ENCODE measurements at places on chromosomes 1 and 21.
A peak's percentile ranks its signal among the peaks of the same experiment; 100 is the strongest.

GRCh38 chr1:119245881-119246280 is 105.4 kb upstream of the WARS2 start:
- DNase-seq = no peak
- H3K27ac ChIP-seq = no peak overlapping the region
- no peaks in the 10 kb centered on the region for H3K27me3 ChIP-seq
- no peak overlapping the region for H3K4me3 ChIP-seq
- no peaks in the 10 kb centered on the region for H3K4me1 ChIP-seq
- H3K36me3 ChIP-seq = no peaks in the 10 kb centered on the region

GRCh38 chr1:172903581-172904220 is 147.0 kb downstream of the TNFSF18 start:
- H3K27ac ChIP-seq = no peak overlapping the region
- H3K36me3 ChIP-seq = no peaks in the 10 kb centered on the region
- no peak for DNase-seq
- peaks cover 4% of the 10 kb centered on the region for H3K27me3 ChIP-seq
- H3K4me1 ChIP-seq = no peaks in the 10 kb centered on the region

DNA sequence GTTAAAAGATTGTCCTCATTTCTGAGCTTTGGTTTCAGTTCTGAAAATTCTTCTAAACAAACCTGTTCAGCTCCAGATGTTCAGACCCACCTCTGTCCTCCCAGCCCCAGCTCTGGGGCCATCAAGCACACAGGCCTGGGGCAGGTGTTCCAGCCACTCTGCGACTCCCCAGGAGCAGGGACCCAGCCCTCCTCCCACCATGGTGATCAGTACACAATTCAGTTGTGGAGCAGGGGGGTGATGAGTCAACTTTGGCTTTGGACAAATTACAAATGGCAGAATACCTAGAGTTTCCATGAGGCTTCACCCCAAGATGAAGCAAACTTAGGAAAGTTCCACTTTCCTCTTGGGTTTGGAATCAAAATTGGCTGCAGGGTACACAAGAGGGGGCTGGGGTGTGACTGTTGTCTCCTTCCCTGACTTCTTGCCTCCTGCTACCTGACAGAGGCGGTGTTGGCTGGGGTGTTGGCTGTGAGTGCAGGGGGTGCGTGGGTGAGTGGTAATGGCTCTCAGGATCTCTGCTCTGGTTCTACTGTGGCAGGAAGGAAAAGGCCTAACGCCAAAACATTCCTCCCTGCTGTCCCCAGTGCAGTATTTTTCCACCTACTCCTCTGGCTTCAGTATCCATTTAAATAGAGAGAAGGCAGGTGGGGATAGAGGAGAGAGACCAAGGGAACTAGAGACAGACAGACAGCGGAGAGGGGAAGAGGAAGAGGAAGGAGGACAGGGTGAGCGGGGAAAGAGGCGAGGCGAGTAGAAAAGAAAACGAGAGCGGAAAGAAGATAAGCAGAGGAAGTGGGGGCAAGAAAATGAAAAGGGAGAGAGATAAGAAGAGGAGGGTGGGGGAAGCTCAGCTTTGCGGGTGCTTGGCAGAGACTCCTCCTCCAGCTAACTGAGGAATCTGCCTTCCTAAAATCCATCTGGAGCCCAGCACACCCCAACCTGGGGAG is 20.6 kb upstream of the LRRN2 start:
- peaks cover 4% of the 10 kb centered on the region for H3K27me3 ChIP-seq
- H3K4me1 ChIP-seq = no peaks in the 10 kb centered on the region
- no peak overlapping the region for H3K4me3 ChIP-seq
- H3K36me3 ChIP-seq = no peaks in the 10 kb centered on the region
- no peak for DNase-seq
- H3K27ac ChIP-seq = no peak overlapping the region

- H3K4me3 ChIP-seq = no peak overlapping the region
- H3K27me3 ChIP-seq = no peaks in the 10 kb centered on the region
- no peaks in the 10 kb centered on the region for H3K4me1 ChIP-seq
- DNase-seq = no peak
- no peaks in the 10 kb centered on the region for H3K36me3 ChIP-seq
Measured at GRCh38 chr1:56255516-56256152, 323.7 kb downstream of the PLPP3 start.

DNA sequence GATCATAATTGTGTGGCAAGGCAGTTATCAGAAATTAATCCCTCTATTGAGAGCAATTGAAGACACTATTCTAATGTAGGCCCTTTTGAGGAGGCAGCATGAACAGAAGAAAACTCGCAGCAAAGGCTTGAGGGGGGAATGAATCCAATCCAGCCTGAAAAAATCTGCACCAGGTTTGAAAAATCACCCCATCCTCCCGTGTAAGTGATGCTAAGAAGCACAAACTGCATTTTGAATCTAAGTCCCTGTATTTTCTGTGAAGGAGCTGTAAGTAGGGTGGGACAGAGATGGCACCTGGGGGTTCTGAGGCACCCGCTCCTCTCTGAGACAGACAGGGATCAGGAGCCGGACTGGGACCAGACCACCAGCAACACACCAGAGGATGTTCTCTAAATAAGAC is at the start of gene CRB1:
Gene CRB1, plus strand, starts transcription at position 241 of the 400 bp plus-strand sequence. CDS start 161 bp downstream, outside the sequence.
- no peak for DNase-seq
- no peak within 1 kb of the TSS for H3K27ac ChIP-seq
- no peak within 1 kb of the TSS for H3K4me3 ChIP-seq

- H3K4me3 ChIP-seq = no peak overlapping the region
- no peak for DNase-seq
- no peaks in the 10 kb centered on the region for H3K4me1 ChIP-seq
Measured at GRCh38 chr1:59499943-59500569, 203.2 kb downstream of the FGGY start.

DNA sequence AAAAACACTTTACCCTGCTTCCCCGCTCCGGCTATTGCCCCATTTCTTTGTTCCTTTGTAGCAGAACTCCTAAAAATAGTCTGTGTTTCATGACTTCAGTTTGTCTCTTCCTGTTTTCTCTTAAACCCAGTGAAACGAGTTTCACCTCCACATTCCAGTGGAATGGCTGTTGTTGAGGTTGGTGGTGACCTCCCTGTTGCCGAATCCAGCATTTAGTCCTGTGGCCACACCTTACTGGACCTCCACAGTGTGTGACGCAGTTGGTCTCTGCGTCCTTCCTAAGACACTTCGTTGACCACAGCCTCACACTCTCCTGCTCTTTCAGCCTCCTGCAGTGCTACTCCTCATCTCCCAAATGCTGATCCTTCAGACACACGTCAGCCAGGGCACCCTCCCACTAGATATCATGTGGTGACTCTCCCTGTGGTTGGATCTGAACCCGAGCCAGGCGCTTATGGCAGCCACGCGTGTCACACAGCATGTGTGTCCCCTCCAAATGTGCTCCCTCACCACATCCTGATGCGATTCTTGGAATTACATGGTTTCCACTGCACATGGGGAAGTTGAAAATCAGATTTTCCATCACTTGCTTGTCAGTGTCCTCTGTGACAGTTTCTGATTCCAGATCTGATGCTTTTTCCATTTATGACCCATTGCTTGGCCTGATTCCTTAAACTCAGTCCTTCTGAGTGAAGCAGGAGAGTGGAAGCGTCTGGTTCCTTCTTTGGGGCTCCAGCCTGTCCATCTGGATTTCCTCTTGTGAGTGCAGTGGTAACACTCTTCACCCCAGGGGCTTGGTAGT is 99.1 kb upstream of the ARTN start:
- H3K4me1 ChIP-seq = peaks cover 48% of the 10 kb centered on the region
- no peak overlapping the region for H3K4me3 ChIP-seq
- H3K36me3 ChIP-seq = peaks cover 6% of the 10 kb centered on the region

GRCh38 chr1:6519491-6519934 is 28.0 kb upstream of the PLEKHG5 start:
- no peaks in the 10 kb centered on the region for H3K36me3 ChIP-seq
- H3K4me3 ChIP-seq = no peak overlapping the region
- no peaks in the 10 kb centered on the region for H3K27me3 ChIP-seq

DNA sequence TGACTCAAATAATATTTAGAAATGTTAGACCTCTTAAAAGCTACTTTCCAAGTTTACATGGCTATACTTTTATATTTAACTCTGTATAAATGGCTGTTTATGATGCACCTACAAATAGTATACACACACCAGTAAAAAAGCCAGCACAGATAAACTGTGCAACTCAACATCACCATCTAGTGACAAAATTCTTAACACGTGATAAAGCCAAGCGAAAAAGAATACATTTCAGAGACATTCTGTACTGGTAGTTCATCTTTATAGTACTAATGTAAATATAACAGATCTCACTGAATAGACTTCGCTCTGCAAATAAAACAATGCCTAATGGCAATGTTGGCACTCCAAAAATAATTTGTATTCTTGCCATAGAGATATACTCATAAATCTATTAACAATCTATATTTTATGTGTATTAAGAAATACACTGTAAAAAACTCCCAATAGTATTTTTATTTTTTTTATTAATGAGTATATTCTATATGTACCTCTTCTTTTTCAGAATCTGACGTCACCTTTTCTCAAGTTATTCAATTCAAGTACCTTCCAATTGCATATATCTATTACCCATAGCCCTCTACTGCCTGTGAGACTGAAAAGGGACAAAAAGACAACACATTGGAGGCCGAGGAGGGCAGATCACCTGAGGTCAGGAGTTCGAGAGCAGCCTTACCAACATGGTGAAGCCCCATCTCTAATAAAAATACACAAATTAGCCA is 100.2 kb downstream of the DPYD start:
- no peaks in the 10 kb centered on the region for H3K4me1 ChIP-seq
- H3K27ac ChIP-seq = no peak overlapping the region
- H3K4me3 ChIP-seq = no peak overlapping the region
- no peaks in the 10 kb centered on the region for H3K27me3 ChIP-seq

DNA sequence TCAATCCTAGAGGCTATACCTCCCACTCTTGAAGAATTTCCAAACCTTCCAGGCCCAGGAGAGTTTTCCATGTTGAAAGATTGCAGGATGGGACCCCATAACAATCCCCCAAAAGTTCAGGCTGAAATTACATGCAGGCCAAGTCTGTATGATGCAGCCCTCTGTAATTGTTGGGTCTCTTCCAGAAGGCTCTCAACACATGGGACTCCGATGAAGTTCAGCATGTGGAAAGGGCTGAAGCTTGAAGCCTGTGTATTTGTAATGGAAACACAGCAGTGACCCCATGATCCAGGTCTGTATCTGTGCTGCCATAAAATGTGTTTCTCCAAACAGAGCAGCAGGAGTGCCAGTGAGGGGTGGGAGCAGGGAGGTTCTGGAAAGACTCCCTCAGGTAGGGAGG is 202.5 kb upstream of the LYPLAL1 start:
- H3K27me3 ChIP-seq = no peaks in the 10 kb centered on the region
- no peaks in the 10 kb centered on the region for H3K36me3 ChIP-seq
- no peak for DNase-seq
- H3K4me3 ChIP-seq = no peak overlapping the region

- H3K27me3 ChIP-seq = no peaks in the 10 kb centered on the region
- no peak overlapping the region for H3K27ac ChIP-seq
- DNase-seq = no peak
- peaks cover 85% of the 10 kb centered on the region for H3K36me3 ChIP-seq
Measured at GRCh38 chr1:9737057-9737456, 85.5 kb downstream of the PIK3CD start.

DNA sequence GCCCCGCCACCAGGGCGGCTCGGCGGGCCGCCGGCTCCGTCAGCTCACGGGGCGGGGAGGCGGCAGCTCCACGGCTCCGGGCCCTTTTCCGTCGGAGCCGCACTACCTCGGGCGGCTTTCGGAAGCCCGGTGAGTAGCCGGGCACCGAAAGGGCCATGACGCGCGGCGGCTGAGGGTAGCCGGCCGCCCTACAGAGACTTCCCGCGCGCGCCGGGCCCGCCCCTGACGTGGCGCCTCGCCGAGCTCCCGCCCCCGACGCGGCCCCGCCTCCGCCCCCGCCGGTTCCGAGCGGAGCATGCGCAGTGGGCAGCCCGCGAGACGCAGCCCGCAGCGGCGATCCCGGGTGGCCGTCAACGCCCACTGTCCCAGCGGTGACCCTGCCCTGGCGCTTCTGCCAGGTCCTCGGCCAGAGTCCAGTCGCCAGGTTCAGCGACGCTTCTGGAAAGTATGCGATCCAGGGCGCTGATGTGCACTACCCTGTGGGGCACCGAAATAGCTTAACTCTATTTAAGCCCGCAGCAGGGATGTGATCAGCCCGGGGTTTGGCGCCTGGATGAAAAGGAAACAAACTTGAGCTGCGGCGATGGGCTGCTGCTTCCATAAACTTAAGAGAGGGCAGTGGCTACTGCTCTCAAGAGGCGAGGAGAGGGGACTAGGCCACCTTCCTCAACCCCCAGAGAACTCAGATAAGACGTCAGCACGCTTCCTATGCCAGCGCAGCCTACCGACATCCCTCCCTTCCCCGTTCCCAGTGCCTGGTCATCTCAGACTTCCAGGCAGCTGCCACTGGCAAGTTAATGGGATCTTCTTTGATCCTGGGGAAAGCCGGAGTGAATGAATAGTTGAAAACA is at the start of gene DONSON:
Gene DONSON, minus strand, starts transcription at position 200 of the 851 bp plus-strand sequence. Its CDS starts 43 bp downstream, at position 157.
- H3K4me3 ChIP-seq = peak within 1 kb of the TSS; percentile 86
- peak within 1 kb of the TSS; percentile 72 for H3K27ac ChIP-seq
- peaks cover 19% of the 10 kb centered on the region for H3K4me1 ChIP-seq
- H3K36me3 ChIP-seq = no peaks in the 10 kb centered on the region

- no peaks in the 10 kb centered on the region for H3K27me3 ChIP-seq
- no peaks in the 10 kb centered on the region for H3K36me3 ChIP-seq
- no peaks in the 10 kb centered on the region for H3K4me1 ChIP-seq
Measured at GRCh38 chr1:65207317-65207716, 59.3 kb downstream of the AK4 start.

DNA sequence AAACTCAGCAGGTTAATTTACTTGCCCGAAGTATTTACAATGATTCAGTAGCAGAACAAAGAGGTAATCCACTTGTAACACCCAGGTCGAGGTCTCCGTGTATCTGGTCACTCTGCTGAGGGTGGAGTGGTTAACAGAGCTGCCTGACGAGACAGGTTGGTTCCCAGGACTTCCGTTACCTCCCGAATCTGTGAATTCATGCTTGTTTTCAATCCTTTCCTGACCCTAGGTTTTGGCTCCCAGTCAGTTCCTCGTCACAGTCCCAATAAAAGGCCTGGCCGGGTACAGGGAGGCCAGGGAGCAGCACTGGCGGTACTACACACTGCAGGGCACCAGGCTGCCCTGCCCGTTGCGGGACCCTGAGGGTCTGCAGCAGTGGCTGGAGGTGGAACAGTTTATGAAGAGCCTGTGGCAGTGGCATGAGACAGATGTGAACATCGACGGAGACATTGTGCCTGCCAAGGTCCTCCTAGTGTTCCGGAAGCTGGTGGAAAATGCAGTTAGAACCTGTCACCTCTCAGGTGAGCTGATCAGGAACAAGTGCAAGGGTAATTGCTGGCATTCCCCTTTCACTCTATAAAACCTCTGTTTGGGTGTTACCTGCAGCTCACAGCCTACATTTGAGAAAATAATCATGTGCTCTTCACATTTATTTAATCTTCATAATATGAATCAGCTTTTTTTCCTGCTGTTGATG is 12.8 kb downstream of the MAB21L3 start:
- H3K36me3 ChIP-seq = no peaks in the 10 kb centered on the region
- no peak for DNase-seq
- H3K4me3 ChIP-seq = no peak overlapping the region
- H3K27ac ChIP-seq = no peak overlapping the region
